ENCODE measurements at places on chromosomes 4 and X. TPM values are rescaled to one million over a fixed set of nuclear protein-coding genes. Genes with fewer than 3 reads are reported as not detected.

Gene SULT1B1
- 0.65 TPM for total RNA-seq

Gene OPN1MW2
- not detected for total RNA-seq

Gene CCKAR
- total RNA-seq = not detected

Gene SLITRK4
- total RNA-seq = 0.38 TPM

Gene MAGEC2
- total RNA-seq = not detected

Gene TLR2
- 4.4 TPM for total RNA-seq

Gene LRRC66
- total RNA-seq = 0.32 TPM

Gene GPR101
- total RNA-seq = not detected

DNA sequence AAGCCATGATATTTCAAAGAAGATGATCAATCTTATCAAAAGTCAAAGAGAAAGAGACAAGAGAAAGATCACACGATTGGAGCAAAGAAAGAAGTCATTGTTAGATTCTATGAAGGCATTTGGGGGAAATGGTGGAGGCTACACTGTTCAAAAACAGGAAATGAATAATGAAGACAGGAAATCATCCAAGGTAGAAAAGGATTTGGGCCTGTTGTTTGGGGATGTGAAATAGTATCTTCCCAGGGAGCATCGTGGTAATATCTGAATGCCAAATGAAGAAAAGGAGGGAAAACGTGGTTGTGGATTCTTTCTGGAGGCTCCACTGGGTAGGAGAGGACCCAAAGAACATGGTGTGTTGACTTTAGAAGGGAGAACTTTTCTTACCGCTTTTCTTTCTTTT is 482.4 kb downstream of the NLGN4X start:
- no peak for DNase-seq

GRCh38 chr4:86685401-86685800 is 91.3 kb downstream of the PTPN13 start:
- no peak for DNase-seq

DNA sequence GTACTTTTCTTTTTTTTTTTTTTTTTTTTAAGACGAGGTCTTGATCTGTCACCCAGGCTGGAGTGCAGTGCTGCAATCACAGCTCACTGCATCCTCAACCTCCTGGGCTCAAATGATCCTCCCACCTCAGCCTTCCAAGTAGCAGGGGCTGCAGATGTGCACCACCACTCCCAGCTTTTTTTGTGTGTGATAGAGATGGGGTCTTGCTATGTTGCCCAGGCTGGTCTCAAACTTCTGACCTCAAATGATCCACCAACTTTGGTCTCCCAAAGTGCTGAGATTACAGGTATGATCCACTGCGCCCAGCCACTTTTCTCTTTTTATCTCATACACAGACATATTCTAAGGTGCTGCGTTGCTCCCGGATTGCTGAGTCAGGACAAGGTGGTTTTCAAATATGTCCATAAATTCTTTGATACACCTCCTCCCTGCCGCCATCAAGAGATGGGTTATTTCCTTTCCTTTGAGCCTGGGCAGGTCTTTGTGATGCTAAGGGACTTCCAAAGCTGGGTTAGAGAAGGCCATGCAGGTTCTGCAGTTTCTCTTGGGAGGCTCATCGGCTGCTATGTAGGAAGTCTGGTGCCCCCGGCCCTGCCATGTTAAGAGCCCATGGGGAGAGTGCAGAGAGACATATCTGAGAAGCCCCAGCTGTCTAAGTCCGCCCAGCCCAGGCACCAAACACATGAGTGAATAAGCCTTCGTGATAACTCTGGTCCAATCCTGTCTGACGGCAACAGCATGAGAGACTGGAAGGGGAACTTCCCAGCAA is 8.4 kb upstream of the PLA2G12A start:
- DNase-seq = no peak

DNA sequence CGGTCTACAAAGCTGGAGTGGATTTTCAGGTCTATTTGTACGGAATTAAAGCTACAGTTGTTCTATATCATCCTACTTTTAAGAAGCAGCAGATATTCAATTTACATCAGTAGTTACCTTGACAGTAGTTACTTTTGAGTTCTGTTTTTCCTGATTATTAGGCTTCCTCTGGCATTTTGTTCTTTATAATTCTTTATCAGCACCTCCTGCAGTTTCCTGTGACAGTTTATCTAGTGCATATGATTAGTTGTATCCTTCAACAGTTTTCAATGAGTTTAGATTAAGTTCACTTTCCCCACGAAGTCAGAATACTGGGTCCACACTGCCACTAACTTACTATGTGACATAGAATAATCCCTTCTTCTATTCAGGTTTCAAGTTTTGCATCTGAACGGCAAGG is 71.7 kb downstream of the IDS start:
- DNase-seq = no peak

DNA sequence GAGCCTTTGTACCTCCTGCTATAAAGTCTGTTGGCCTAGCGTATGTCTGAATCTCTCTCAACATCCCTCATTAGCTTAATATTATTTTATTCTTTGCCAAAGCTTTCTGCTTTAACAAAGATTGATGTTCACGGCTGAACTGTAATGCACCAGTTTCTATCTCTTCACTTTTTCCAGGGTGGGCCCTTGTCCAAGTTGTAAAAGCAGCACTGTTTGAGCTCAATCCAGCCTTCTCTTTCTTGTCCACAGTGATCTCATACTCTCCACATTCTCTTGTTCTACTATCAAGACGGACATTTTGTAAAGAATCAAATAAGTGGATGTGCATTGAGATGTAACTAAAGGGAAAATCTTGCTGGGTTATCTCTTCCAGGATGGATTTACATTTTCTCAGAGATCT is 34.4 kb upstream of the RTL3 start:
- no peak for DNase-seq

DNA sequence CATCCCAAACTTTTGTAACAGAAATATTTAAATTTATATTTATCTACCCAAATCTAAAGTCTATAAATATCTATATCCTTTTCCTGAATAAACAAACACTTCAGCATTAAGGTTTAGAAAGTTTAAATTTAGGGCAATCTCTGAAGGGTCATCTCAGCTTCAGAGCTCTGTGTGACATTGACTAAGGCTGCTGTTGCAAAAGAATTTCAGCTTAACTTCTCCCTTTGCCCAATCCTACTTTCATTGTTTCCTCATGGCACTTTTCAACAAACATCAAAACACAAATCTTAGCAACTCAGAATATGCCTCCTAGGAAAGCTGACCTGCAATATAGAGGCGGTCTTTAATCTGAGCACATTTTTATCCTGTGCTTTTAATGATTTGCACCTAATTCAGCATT is 79.7 kb upstream of the BANK1 start:
- no peak for DNase-seq
